ENCODE measurements at places on chromosomes 11 and 22. TPM values are rescaled to one million over a fixed set of nuclear protein-coding genes. Genes with fewer than 3 reads are reported as not detected.

GRCh38 chr11:19676475-19677380, 35.9 kb upstream of the NAV2 start:
- no peak for DNase-seq

DNA sequence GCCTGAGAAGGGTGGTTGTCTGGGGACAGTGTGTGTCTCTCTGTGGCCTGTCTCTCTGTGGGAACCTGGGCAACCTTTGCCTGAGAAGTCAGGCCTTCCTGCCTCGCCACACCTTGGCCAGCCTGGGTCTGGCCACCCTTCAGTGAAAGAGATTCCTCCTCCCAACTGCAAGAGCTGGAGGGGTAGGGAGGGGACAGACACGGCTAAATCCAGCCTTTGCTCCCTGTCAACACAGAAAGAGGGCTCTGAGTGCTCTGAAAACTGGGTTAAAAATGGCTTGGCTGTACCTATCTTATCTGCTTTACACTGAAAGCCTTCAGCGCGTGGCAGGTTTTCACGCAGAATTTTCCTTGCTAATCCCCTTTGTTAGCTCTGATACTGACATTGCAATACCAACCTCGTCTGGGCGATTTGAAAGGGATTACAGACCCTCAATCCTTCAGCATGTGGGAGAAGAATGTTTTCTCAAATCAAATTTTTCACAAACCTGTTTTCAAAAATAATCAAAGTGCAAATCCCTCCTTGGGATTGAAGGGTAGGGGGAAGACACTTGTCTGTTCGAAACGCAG, 163.7 kb downstream of the DSCAML1 start:
- no peak for DNase-seq

GRCh38 chr11:112004389-112004788, 20.8 kb upstream of the DLAT start:
- no peak for DNase-seq

DNA sequence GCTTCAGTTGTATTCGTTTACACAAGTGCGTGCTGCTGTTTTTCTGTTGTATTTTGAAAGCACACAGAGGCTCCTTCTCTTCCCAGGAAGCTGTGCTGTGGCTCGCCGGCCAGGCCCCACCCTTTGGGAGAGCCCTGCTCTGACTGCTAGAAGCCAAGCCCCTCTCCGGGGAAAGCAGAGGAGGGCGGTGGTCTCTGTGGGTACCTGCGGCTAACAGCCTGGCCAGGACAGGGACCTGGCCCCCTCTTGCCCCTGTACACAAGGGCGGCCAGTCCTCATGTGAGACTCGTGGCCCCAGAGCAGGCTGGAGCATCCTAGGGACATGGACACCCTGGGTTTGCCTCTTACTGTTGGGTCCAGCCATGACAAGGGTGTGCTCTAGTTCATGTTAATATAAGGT, 14.8 kb downstream of the MOB2 start:
- no peak for DNase-seq

- no peak for DNase-seq
Measured at GRCh38 chr11:45929486-45930030, 7.1 kb downstream of the LARGE2 start.

- DNase-seq: no peak
Measured at GRCh38 chr22:39368461-39368911, 18.7 kb downstream of the SYNGR1 start.

- DNase-seq: no peak
Measured at GRCh38 chr11:114102993-114103896, 43.7 kb downstream of the ZBTB16 start.

DNA sequence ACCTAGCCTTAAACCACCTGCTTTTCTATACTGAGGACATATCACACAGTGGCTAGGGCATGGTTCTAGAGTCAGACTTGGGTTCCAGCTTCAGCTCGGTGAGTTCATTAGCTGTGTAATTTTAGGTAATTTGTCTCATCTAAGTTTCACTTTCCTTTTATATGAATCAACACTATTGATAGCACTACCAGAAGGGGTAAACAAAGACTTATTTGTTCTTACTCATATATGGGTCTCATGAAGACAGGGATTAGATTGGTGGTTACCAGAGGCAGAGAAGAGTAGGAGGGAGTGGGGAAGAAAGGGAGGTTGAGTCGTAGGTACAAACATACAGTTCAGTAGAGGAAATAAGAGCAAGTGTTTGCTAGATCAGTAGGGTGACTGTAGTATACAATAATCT, 924.7 kb downstream of the OPCML start:
- no peak for DNase-seq

DNA sequence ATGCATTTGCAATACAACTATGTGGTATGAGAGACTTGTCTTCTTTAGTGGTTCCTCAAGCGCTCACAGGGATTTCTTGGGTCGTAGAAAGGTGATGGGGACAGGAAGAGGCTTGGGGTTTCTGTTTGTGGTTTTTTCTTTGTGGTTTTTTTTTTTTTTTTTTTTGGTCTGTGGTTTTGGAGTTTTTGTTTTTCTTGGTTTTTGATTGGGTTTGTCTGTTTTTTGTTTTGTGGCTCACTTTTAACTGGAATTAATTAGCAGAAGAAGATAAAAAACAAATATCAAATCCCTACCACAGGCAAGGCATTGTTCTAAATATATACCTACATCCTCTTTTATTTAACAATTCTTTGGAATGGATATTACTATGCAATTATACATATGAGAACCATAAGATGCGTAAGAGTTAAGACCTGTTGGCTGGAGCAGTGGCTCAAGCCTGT, 5.5 kb downstream of the TTC28 start:
- no peak for DNase-seq

- DNase-seq: no peak
Measured at GRCh38 chr11:94788396-94788795, 20.2 kb downstream of the AMOTL1 start.

DNA sequence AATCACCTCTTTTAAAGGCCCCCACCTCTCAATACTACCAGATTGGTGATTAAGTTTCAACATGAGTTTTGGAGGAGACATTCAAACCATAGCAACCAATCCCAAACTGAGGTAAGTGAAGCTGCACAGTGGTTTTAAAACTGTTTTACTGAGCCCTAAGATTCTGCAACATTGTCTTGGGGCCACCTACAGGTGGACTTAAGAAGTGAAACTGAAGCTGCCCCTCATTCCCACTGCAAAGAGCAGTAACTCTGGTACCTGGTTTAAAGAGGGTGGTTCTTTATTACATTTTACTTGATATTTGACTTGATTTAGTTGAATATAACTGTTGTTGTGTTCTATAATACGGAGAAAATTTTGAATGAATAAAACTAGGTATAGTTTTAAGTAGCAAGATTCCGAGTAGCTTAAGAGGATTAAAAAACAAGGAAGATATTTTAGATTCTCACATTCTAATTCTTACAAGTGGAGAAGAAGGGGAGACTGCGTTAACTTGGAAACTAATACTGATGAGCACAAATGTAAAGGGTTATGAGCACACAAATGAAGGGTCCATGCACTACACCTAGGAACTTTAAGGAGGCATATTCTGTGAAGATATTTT, 26.7 kb downstream of the SYT9 start:
- no peak for DNase-seq

DNA sequence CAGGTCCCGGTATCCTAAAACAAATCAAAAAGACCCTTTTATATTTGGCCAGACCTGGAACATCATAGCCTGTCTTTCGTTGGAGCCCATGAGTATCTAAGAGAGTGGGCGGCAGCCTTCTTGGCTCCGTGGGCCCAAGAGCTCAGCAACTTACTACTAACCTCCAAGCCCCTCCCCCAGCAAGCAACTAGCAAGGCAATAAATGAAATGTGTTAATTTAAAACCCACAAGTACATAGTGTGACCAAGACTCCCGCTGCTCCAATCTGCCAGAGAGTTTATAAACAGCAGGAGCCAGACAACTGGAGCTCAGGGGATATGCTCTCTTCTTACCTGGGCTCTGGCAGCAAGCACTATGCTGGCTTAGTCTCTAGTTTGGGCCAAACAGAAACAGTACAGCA, 40.8 kb upstream of the CYP2D6 start:
- no peak for DNase-seq

DNA sequence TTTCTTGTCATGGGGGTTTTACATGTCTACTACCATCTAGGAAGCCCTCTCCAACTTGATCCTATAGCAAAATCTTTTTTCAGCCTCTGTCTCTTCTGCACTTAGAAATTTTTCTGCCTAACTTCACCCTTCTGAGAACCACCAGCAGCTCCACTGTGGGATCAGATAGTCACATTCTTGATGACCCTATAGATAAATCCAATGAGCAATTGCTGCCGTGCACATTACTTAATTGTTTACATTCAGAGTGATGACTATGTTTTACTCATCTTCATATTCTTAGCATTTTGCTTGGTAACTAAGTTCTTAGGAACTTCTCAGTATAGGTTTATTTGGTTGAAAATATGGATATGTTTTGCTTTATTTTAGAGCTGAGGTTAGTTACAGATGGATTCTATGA, 12.4 kb upstream of the ETS1 start:
- DNase-seq: no peak

DNA sequence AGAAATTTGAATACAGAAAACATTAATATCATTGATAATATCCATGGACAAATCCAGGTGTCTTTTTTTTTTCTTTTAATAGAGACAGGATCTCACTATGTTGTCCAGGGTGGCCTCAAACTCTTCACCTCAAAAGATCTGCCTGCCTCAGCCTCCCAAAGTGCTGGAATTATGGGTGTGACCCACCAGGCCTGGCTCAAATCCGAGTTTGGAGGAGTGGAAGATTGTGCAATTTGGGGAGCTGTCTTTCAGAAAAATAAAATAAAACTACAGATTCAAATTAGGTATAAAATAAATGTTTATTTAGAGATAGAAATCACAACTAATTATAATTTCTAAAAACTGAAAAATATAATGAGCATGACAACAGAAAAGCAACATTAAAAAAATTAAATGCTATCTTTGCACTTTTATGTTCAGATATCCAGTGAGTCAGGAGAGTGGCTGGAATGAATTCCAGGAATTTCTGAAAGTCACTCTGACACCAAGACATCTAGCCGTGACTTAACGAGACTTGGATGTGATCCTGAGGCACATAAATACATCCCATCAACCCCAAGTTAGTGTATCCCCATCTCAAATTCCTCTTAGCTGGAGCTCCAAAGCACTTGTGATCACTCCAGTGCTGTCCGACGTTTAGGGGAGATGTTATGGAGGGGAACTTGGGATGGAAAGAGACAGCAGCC, 128.6 kb upstream of the THY1 start:
- no peak for DNase-seq

- DNase-seq: no peak
Measured at GRCh38 chr11:72860592-72860991, 46.4 kb downstream of the ATG16L2 start.

Gene SLC22A8
- not detected for total RNA-seq

Gene VPREB3
- not detected for total RNA-seq

Gene FAM227A
- total RNA-seq: 4.9 TPM

Gene TMEM45B
- 18.2 TPM for total RNA-seq

Gene SPON1
- 131 TPM for total RNA-seq
